ENCODE measurements at places on chromosomes 7 and 10.

DNA sequence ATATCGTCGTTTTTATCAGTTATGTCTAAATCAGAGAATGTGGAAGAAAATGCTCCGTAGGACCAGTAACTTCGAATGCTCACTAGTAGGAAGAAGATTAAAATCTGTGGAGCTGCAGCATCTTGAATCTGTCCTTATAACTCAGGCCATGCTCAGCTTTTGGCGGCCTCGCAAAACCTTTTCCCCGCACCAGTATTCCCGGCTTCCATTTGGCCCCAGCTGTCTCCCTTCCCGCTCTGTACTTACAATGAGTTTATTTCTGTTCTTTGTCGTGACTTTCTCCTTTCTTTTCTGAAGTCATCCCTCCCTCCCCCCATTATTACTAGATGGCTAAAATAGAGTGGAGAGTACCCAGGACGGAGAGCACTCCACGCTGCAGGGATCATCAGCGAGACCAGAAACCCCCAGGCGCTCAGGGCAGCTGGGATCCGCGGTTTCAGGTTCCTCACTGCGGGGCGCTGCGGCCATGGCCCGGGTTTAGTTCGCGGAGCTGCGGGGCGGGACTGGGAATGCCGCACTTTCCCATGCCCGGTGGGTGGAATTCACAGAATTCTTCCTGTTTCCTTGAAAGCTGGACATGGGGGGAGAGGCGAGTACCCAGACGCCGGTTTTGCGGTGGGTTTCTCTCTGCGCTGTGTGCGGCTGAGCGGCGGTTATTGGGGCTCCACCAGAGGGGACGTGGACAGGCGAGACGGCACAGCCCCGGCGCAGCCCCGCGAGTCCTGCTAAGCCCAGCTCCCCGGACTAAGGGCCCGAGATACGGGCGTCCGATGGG, 183.5 kb downstream of the POM121L12 start:
- H3K4me1 ChIP-seq: no peaks in the 10 kb centered on the region
- H3K27ac ChIP-seq: no peak overlapping the region
- DNase-seq: no peak
- no peaks in the 10 kb centered on the region for H3K27me3 ChIP-seq
- no peaks in the 10 kb centered on the region for H3K36me3 ChIP-seq

GRCh38 chr7:156684661-156685060, 44.1 kb downstream of the RNF32 start:
- no peak overlapping the region for H3K4me3 ChIP-seq
- no peak overlapping the region for H3K27ac ChIP-seq
- H3K36me3 ChIP-seq: peaks cover 11% of the 10 kb centered on the region
- no peaks in the 10 kb centered on the region for H3K27me3 ChIP-seq

DNA sequence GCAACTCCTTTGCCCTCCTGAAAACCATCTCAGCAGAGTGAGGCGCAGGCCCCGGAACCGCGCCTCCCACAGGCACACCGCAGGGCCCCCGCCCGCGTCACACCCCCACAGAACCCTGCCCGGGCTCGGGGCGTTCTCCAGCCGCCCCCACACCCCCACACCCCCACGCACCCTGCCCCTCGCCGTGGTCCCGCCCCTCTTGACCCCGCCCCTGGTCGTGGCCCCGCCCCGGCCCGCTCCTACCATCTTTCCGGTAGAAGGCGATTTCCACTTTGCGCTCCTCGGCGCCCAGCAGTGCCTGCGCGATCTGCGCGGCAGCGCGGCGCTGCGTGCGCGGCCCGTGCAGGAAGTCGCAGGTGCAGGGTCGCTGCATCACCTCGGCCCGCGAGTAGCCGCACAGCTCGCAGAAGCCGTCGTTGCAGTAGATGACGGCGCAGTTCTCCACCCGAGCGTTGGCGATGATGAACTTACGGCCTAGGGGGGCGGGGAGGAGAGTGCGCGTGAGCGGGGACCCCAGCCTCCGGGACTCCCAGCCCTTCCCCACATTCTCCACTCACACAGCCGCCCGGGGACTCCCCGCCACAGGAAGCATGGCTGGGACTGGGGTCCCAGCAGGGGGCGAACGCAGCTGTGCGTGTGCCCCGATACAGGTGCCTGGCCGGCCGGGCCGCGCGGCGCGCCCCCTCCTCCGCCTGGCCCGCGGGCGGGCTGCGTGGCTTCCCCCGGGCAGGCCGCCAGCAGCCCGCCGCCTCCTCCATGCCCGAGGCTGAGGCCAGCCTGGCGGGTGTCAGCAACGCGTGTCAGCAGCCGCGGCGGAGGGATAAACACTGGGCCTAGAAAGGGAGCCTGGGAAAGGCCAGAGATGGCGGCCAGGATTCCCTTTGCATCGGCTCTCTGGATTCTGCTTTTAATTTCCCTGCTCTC, 3.4 kb downstream of the KCNH2 start:
- peak overlapping the region; percentile 42 for H3K4me3 ChIP-seq
- no peak overlapping the region for H3K27ac ChIP-seq
- peak; percentile 91 for DNase-seq
- no peaks in the 10 kb centered on the region for H3K36me3 ChIP-seq
- H3K27me3 ChIP-seq: peaks cover 30% of the 10 kb centered on the region

DNA sequence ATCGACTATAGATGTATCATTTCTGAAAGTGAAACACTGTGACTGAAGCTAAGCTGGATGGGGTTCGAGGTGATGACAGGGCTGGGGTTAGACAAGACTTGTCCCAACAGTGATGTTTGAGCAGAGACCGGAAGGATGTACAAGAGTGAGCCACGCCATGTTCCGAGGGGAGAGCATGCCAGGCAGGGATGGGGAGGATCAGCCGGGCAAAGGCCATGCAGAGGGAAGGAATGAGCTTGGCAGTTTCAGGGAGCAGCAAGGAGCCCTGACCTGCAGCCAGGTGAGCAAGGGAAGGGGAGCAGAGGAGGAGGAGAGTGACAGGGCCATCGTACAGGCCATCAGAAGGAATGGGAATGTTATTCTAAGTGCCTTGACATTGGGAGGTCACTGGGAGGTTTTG, 114.9 kb upstream of the GPR26 start:
- no peak overlapping the region for H3K27ac ChIP-seq
- H3K4me3 ChIP-seq: no peak overlapping the region
- no peaks in the 10 kb centered on the region for H3K4me1 ChIP-seq
- no peak for DNase-seq

DNA sequence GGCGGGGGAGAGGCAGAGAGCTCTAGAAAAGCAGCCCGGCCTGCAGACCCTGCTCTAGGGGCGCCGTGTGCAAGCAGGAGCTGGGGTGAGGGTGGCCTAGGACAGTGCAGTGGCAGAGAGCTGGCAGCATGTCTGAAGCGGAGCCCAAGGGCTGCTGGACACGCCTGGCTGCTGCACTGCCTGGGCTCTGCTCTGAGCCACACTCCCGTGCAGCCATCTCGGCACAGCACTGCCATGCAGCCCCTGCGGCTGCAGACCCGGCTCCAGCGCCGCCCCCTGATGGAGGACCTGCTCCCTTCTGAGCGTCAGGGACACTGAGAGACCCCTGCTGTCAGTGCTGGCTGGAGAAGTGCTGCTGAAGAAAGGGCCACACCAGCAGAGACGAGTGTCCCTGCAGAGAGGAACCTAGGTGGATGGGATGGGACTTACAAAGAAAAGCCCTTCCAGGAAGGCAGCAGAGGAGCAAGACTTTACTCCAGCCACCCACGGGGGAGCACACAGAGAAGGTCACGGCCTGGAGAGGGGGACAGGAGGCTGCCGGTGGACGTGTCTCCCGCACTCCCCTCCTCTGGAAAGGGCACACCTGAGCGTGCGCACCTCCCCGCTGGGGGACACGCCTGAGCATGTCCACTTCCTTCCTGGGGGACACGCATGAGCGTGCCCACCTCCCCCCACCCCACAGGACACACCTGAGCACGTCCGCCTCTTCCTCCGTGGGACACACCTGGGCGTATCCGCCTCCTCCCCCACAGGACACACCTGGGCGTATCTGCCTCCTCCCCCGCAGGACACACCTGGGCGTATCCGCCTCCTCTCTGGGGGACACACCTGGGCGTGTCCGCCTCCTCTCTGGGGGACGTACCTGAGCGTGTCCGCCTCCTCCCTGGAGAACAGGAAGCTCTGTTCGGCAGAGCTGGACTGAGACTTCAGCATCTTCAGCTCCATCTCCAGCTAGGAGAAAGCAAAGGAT, 252.9 kb downstream of the MAD1L1 start:
- H3K27me3 ChIP-seq: no peaks in the 10 kb centered on the region
- peaks cover 5% of the 10 kb centered on the region for H3K4me1 ChIP-seq
- H3K4me3 ChIP-seq: no peak overlapping the region
- no peaks in the 10 kb centered on the region for H3K36me3 ChIP-seq

- H3K4me1 ChIP-seq: peaks cover 6% of the 10 kb centered on the region
- DNase-seq: no peak
- peak overlapping the region; percentile 71 for H3K4me3 ChIP-seq
- peak overlapping the region; percentile 94 for H3K27ac ChIP-seq
Observed at GRCh38 chr7:140923358-140924006, 1.2 kb downstream of the BRAF start.

GRCh38 chr10:23081221-23081750, 14.1 kb upstream of the MSRB2 start:
- no peak for DNase-seq
- no peaks in the 10 kb centered on the region for H3K27me3 ChIP-seq
- H3K36me3 ChIP-seq: no peaks in the 10 kb centered on the region
- H3K27ac ChIP-seq: no peak overlapping the region
- no peaks in the 10 kb centered on the region for H3K4me1 ChIP-seq
- H3K4me3 ChIP-seq: no peak overlapping the region

DNA sequence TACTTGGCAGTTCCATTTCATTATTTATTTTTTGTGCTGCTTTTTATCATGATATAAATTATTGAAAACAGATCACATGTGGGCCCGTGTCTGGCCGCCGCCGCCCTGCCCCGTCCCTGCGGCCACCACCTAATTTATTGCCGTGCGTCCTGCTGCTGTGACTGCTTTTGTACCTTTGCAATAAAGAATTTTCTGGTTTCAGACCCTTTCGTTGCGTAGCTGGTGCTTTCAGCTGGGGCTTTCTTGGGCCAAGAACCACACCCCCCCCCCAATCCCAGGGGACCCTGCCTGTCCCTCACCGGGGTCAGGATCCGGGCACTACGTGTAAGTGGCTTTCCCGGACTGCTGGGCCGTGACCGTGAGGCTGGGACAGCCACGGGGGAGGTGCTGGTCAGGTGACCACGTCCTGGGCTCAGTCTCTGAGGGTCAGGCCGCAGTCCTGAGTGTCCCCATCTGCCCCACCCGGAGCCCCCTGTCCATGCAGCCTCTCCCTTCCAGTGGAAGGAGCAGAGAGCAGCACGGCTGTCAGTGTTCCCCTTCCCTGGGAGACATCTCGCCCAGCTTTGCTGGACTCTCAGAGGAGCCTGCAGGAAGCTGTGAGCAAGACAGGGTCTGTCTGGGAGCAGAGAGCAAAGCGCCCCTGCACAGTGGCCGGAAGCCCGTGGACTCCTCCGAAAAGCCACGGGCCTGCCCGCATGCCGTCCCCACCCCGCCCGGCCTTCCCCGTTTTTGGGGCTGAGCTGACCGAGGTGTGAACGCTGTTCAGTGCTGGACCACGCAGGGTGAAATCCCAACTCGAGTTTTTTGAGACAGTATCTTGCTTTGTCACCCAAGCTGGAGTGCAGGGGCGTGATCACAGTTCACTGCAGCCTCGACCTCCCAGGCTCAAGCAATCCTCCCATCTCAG, 12.6 kb downstream of the MAFK start:
- no peaks in the 10 kb centered on the region for H3K27me3 ChIP-seq
- peaks cover 32% of the 10 kb centered on the region for H3K36me3 ChIP-seq
- H3K4me3 ChIP-seq: no peak overlapping the region
- H3K27ac ChIP-seq: no peak overlapping the region
- DNase-seq: no peak

DNA sequence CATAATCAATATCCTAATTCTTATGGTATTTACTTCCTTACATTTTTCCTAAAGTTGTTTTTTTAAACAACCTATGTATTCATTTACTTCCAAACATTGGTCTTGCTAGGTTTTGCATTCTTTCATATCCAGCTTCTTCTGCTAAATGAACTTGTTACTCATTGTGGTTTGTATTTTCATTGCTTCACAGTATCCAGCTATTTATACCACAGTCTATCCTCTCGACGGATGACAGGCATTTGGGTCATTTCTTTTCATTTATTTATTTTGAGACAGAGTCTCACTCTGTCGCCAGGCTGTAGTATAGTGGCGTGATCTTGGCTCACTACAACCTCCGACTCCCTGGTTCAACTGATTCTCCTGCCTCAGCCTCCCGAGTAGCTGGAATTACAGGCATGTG, 66.8 kb downstream of the CCDC6 start:
- no peaks in the 10 kb centered on the region for H3K4me1 ChIP-seq
- H3K27ac ChIP-seq: no peak overlapping the region
- no peak for DNase-seq
- no peak overlapping the region for H3K4me3 ChIP-seq

GRCh38 chr10:23886355-23886754, 322.6 kb upstream of the KIAA1217 start:
- no peak overlapping the region for H3K4me3 ChIP-seq
- no peaks in the 10 kb centered on the region for H3K4me1 ChIP-seq
- no peak for DNase-seq

GRCh38 chr7:47149208-47149839, 432.6 kb downstream of the TNS3 start:
- H3K4me3 ChIP-seq: no peak overlapping the region
- H3K27me3 ChIP-seq: no peaks in the 10 kb centered on the region
- DNase-seq: no peak
- peaks cover 4% of the 10 kb centered on the region for H3K4me1 ChIP-seq
- no peak overlapping the region for H3K27ac ChIP-seq
- H3K36me3 ChIP-seq: no peaks in the 10 kb centered on the region

DNA sequence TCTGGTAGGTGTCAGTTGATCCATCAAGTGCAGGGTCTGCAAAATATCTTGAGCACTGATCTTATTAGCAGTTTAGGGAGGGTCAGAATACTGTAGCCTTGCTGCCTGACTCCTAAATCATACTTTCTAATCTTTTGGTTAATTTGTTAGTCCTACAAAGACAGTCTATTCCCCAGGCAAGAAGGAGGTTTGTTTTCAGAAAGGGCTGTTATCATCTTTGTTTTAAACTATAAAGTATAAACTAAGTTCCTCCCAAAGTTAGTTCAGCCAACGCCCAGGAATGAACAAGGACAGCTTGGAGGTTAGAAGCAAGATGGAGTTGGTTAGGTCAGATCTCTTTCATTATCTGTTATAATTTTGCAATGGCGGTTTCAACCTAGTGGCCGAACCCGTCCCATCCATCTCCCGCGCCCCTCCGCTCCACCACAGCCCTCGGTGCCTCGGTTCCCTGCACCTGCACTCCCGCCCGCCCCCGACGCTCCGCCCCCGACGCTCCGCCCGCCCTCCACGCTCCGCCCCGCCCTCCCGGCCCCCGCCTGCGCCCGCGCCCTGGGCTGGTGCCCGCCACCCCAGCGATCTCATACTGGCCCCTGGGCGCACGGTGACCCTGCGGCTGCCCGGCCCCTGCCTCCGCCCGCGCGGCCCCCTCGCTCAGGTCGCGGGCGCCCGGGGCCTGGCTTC, at the start of gene ADCK2:
ADCK2 (plus strand) TSS at position 564 of the 681 bp plus-strand sequence. CDS start 386 bp downstream, outside the sequence.
- H3K36me3 ChIP-seq: no peaks in the 10 kb centered on the region
- peak within 1 kb of the TSS; percentile 63 for H3K4me3 ChIP-seq
- peak; percentile 77 for DNase-seq
- peak within 1 kb of the TSS; percentile 82 for H3K27ac ChIP-seq

DNA sequence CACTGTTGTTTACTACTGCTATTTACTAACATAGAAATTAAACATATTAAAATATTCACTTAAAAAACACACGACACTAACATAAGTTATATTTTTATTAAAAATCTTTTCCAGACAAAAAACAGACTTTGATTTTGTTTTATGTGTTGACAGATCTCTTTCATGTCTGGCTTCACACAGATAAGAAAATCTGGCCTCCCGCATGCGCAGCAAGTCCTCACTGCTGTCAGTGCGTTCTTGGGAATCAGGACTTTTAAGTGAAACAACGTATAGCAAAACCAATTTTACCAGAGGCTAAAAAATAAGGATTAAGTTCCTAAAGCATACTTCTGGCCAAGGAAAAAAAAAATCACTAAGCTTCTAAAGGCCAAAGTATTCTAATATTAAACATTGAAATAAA, 1.2 kb upstream of the IDI1 start:
- peaks cover 35% of the 10 kb centered on the region for H3K4me1 ChIP-seq
- H3K27me3 ChIP-seq: no peaks in the 10 kb centered on the region
- no peak for DNase-seq
- peak overlapping the region; percentile 93 for H3K4me3 ChIP-seq

Data from natural killer cell (primary cell).